ENCODE measurements at places on chromosomes 3 and 15.

DNA sequence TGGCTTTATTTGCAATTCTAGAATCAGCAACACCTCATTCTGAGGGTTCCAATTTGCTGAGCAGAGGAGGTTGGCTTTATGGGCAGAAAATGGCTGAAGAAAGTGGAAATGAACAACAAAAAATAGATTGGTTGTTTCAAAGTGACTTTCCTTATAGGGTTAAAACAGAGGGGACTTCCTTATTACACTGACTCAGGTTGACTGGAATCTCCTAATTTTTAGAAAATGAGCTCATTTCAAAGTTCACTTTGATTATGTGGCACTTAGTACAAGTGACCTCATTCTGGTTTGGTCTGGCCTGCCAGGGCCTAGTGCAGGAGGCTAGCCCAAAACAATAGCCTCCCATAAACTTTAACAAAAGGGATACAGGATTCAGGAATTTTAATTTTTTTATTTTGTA, 41.4 kb downstream of the NFKBIZ start:
- DNase-seq, result no peak

- DNase-seq, result no peak
These were observed 11.2 kb downstream of the ATP8B4 start for GRCh38 chr15:50107591-50108408.

DNA sequence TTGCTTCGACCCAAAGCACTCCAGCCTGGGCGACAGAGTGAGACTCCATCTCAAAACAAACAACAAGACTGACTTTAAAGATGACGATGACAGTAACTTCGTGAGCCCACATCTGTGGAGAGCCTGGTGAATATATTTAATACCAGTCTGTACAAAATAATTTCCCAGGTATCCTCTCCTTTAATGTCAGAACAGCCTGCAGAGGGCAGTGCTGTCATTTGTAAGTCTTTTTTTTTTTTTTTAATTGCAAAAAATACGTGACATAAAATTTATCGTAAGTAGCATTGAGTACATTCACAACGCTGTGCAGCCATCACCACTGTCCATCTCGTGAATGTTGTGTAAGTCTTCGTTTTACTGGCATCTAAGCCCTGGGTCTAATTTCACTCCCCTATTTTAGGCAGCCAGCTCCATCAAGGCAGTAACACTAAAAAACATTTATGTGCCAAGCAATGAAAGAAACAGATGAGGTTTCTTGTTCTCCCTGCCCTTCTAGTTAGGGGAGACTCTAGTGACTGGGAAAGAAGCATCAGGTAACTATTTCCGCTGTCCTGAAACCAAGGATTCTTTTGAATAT, 1.4 kb downstream of the HTD2 start:
- DNase-seq, result peak; percentile 17

DNA sequence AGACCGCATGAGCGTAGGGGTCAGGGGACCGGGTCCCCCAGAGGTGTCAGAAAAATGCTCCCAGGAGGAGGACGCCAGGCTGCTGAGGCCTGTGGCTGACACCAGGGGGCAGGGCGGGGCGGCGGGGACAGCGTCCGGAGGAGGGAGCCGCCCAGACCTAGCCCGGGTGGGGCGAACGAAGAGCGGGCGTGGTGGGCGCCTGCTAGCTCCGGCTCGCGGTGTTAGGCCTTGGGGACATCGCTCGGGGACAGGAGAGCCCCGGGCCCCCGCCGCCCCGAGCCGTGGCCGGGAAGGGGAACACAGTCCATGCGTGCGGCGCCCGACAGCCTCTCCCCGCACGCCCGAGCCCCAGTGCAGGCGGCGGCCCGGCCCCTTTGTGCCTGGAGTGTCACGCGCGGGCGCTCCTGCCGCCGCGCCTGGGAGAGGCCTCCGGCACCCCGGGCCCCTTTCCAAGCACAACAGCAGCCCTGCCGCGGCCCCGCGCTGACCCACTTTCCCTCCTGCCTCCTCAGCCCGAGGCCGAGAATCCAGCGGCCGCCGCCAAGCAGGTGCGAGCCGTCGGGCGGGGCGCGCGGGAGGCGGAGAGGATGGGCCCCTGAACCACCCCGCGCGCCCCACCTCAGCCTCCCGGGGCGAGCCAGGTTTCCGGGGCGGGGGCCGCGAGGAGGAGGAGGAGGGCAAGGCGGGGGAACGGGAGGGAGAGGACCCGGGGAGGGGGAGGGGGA, 111.0 kb upstream of the KLF13 start:
- DNase-seq, result peak; percentile 82

- DNase-seq, result no peak
These were observed 1033.3 kb downstream of the IGSF11 start for GRCh38 chr3:118001380-118001779.
